ENCODE measurements at places on chromosomes 6 and 20. TPM values are rescaled to one million over a fixed set of nuclear protein-coding genes. Genes with fewer than 3 reads are reported as not detected.

Gene LRRN4
- not detected for total RNA-seq

Gene BTNL2
- total RNA-seq, result not detected

Gene DLK2
- 0.47 TPM for total RNA-seq

Gene TXNDC5
- total RNA-seq, result 60.7 TPM

- DNase-seq, result no peak
Observed at GRCh38 chr6:111573892-111574797, 31.5 kb downstream of the TRAF3IP2 start.

DNA sequence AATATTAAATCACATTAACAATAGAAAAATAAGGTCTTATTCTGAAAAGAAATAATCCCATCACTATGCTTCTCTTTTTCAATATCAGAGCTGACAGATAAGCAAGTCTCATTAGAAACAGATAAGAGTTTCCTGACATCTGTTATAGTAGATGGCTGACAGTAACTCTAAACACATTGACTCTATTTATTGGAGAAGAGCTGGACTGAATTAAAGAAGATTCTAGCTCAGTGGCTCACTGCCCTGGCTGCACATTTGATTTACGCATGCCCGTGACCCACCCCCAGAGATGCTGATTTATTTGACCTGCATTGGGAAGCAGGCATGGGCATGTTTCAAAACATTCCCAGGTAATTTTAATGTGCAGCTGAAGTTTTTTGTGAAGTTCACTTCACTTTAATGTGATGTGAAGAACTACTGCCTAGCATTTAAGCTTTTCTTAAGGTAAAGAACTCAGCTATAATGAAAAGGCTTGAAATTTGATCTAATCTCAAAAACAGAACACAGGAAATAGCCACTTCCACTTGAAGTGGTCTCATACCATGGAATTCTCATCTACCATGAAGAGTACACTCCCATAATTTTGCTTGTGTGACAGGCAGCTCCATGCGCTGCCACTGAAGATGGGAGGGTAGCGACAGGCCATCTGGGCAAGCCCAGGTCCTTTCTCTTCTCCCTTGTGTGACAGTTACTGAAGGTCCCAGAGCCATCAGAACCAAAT, 162.3 kb downstream of the TPBG start:
- DNase-seq, result no peak

DNA sequence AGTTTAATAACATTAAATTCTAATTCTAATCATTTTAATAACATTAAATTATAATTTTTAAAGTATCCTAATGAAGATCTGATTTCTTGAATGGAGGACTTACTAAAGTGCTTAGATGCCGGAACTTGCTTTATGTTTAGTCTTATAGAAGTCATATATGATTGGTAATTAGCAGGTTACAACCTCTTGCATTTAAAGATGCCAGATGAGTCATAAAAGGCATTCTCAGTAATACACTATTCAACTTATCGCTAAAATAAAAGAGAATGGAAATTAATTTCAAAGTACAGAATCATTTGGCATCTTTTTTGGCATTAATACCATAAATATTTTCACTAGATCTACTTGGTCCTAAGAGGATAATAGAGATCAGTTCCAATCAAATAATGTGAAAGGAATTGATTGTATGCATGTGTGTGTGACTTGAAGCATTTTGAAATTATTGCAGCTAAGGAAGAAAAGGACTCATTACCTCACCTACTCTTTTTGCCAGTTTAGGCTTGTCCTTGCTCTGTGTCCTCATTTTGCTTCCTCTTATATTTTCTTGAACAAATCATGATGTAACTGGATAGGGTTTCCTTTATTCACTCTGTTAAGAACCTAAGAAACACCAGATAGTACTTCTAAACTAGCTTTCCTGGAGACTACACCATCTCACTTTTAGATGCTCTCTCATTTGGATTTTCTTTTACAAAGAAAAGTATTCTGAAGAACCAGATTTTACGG, 2.7 kb downstream of the COL21A1 start:
- DNase-seq, result no peak

DNA sequence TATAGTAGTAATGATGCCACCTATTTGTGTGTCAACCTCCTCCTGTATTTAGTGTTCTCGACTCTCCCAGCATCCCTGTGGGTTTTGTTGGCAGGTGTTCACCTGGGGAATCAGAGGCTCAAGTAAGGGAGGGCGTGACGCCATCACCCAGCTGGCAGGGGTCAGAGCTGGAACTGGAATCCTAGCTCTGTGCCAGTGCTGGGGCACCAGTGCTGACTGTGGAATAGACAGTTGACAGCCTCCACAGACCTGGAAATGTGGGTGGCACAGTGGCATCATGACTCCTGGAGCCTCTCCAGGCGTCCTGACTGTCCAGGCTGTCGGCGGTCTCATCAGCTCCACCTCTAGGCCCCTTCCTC, 102.8 kb downstream of the SYCP2 start:
- DNase-seq, result no peak

DNA sequence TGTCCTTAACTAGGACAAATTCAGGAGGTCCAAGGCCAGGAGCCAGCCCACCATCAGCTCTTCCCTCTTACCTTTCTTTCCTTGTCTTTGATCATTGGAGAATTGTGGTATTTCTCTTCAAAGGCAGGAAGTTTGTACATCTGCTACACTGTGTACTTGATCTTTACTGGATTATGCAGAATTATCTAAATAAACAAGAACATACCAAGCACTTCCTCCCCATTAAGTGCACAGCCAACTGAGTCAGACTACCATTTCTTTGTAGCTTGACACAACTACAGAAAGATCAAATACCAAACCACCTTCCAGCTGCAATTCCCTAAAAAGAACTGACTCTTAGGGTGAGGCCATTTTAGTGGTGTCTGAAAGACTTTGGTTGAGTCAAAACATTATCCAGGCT, 195.1 kb downstream of the HDGFL1 start:
- DNase-seq, result no peak

GRCh38 chr6:133298335-133298734, 57.2 kb downstream of the EYA4 start:
- DNase-seq, result no peak

DNA sequence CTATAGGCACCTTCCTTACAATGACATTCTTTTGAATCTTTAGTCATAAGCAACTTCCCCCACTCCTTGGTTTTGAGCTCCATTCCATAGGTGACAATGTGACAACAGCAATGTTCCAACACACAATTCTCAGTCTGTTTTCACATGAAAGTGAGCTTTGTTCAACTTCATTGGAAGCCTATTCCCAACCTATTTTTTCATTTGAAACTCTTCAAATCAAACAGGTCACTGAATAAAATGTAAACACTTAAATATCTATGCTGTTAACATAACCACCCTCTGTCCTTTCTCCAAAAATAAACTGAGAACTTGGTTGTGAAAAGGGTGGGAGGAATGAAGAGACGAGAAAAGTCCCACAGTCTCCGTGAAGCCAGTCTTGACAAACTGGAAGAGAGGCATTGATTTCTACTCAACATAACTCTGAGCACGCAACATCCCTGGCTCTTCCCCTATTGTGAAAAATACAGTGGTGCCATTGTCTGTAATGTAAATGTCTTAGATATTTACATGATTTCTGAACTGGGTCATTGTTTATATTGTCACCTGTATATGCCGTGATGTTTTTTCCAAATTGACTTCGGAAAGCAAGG, 343.1 kb downstream of the TFAP2A start:
- no peak for DNase-seq

DNA sequence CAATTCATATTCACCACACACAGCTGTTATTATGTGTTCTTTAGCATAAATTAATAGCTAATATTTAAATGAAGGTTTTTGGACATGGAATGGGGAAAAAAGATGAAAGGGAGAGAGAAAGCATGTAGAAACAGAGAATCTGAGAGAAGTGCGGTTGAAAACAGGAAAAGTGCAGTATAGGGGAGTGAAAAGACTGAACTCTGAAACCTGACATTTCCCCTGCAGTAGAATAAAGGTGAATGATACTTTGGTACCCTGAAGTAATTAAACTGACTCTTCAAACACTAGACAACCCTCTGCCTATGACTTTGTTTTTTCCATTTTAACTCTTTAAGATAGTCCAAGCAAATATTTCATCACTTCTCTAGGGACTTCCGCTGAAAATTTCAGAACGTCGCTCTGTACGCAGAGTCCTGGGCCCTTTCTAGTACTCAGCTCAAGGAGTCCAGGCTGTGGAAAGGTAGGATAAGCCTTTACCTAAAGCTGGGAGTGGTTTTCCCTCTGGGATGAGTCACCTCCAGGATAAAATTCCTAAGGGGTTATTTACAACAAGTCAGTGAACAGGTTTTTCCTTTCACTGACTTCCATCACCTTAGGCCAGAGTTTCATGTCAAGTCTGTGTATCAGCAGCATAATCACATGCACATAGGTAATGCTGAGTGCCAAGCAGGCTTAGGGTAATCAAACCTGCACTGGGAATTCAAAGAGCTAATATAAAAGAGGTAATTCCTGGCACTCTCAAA, 614.5 kb downstream of the PKHD1 start:
- no peak for DNase-seq

GRCh38 chr6:125842091-125842626, 51.4 kb downstream of the NCOA7 start:
- DNase-seq, result no peak

GRCh38 chr20:48741669-48742068, 86.1 kb downstream of the PREX1 start:
- DNase-seq, result no peak

All from activated naive CD4-positive, alpha-beta T cell treated with anti-CD3 and anti-CD28 coated beads for 36 hours (primary cell).